WTC11 (cell line): ENCODE measurements at places on chromosomes 6 and 20.

- no peak for DNase-seq
- H3K27ac ChIP-seq, result peak overlapping the region; percentile 86
- no peaks in the 10 kb centered on the region for H3K4me1 ChIP-seq
- peaks cover 58% of the 10 kb centered on the region for H3K36me3 ChIP-seq
- no peak overlapping the region for H3K4me3 ChIP-seq
- H3K27me3 ChIP-seq, result no peaks in the 10 kb centered on the region
Measured at GRCh38 chr6:89853068-89853467, 23.4 kb downstream of the CASP8AP2 start.

- H3K4me3 ChIP-seq, result no peak overlapping the region
- DNase-seq, result no peak
- H3K27me3 ChIP-seq, result no peaks in the 10 kb centered on the region
- no peak overlapping the region for H3K27ac ChIP-seq
Measured at GRCh38 chr6:40349123-40349900, 237.9 kb downstream of the LRFN2 start.

- no peaks in the 10 kb centered on the region for H3K27me3 ChIP-seq
- DNase-seq, result no peak
- no peak overlapping the region for H3K4me3 ChIP-seq
- H3K4me1 ChIP-seq, result peaks cover 7% of the 10 kb centered on the region
Measured at GRCh38 chr6:135161411-135162395, 19.4 kb upstream of the MYB start.

DNA sequence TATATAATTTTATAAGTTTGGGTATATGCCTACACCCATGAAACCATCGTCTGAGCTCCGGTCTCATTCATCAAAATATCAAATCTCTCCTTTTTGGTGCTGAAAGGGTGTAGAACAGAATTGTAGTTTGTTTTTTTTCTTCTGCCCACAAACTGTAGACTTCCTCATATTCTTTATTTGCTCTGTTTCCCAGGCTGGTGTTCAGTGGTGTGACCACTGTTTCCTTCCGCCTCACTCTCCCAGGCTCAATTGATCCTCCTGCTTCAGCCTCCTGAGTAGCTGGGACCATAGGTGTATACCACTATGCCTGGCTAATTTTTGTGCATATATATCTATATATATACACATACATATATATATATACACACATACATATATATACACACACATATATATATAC is 139.6 kb upstream of the HCRTR2 start:
- H3K4me1 ChIP-seq, result peaks cover 6% of the 10 kb centered on the region; the same call in 1 of the 2 replicates
- no peak for DNase-seq
- H3K36me3 ChIP-seq, result peaks cover 12% of the 10 kb centered on the region; the same call in 1 of the 2 replicates
- H3K4me3 ChIP-seq, result no peak overlapping the region
- no peaks in the 10 kb centered on the region for H3K27me3 ChIP-seq

DNA sequence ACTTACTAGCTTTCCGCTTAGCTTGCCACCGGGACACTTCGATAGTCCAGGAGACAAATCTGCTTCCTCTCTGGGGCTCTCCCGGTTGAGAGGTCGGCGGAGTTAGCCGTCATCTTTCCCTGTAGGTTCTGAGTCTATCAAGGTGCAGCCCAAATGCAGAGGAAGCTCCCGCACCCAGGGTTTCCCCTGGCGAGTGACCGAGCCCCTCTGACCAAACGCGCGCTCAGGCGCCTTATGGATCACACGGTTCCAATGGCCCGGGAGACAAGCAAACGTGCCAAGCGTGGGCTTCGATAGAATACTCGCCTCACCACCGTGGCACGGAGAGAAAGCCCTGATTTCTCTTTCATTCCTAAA is 15.8 kb upstream of the FOXC1 start:
- H3K27me3 ChIP-seq, result peaks cover 21% of the 10 kb centered on the region
- peaks cover 25% of the 10 kb centered on the region for H3K4me1 ChIP-seq
- H3K36me3 ChIP-seq, result no peaks in the 10 kb centered on the region
- DNase-seq, result no peak

DNA sequence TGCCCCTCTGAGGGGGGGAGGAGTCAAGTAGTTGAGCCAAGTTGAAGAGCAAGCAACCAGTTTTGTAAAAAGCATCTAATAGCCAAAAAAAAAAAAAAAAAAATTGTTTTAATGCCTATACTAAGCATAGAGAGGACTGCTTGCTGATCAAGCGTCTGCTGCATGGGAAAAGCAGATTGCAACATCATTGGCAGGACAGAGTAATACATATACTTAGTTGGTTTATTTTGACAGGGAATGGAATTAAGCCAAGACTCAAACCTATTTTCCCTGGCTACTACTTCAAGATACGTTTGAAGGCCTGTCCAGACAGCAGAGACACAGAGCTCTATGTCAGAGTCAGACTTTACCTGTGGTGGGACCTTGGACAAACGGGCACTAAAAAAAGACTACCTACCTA is 120.5 kb downstream of the RTN4IP1 start:
- peak overlapping the region; percentile 88 for H3K4me3 ChIP-seq
- H3K27me3 ChIP-seq, result peaks cover 69% of the 10 kb centered on the region
- no peak for DNase-seq
- H3K27ac ChIP-seq, result no peak overlapping the region
- H3K36me3 ChIP-seq, result no peaks in the 10 kb centered on the region
- H3K4me1 ChIP-seq, result peaks cover 27% of the 10 kb centered on the region

DNA sequence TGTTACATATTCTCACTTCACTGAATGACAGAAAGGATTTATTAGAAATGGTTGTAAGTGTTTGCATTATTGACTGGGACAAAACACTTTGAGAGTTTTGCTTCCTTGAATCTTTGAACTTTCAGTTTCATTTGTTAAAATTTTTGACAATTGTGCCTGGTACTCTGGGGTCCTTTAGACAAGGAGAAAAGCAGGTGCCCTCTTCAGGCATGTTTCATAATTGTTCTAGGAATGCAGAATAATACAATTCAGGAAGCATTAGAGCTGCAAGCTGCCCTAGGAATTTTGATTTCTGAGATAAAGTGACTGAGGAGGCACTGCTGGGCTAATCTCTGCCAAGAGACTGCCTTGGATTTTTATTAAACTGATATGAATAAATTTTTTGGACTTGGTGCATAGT is 49.7 kb downstream of the TOP1 start:
- no peaks in the 10 kb centered on the region for H3K27me3 ChIP-seq
- H3K4me3 ChIP-seq, result no peak overlapping the region
- H3K4me1 ChIP-seq, result peaks cover 6% of the 10 kb centered on the region; the same call in 1 of the 2 replicates
- H3K36me3 ChIP-seq, result peaks cover 41% of the 10 kb centered on the region
- DNase-seq, result no peak

GRCh38 chr20:49614338-49615050 is 46.6 kb upstream of the PTGIS start:
- peaks cover 5% of the 10 kb centered on the region; the same call in 1 of the 2 replicates for H3K4me1 ChIP-seq
- peak overlapping the region; percentile 12; the same call in 1 of the 2 replicates for H3K27ac ChIP-seq
- no peak for DNase-seq
- no peak overlapping the region for H3K4me3 ChIP-seq

DNA sequence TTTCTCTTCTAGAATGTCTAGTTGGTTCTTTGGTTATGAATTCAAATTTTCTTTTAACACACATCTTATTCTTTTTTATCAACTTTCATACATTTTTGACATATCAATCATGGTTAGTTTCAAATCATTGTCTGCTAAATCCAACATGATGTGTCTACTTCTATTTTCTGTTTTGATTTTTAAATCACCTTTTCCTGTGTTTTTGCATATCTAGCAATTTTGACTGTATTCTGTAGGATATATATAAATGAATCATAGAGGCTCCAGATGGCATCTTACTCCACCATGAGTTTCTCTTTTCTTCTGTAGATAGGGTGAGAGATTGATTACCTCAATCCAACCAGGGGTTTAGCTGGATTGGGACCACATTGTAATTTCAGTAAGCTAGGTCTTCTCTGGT is 34.3 kb upstream of the CARMIL1 start:
- no peak overlapping the region for H3K27ac ChIP-seq
- no peaks in the 10 kb centered on the region for H3K27me3 ChIP-seq
- H3K36me3 ChIP-seq, result no peaks in the 10 kb centered on the region
- H3K4me1 ChIP-seq, result peaks cover 19% of the 10 kb centered on the region
- DNase-seq, result no peak
- H3K4me3 ChIP-seq, result no peak overlapping the region
